Stimulated activated CD8-positive, alpha-beta memory T cell treated with anti-CD3 and anti-CD28 coated beads, Interleukin-4, amount 100 ng/mL, for 24 hours (primary cell): ENCODE measurements at places on chromosomes 5 and 9.
A peak's percentile ranks its signal among the peaks of the same experiment; 100 is the strongest.

DNA sequence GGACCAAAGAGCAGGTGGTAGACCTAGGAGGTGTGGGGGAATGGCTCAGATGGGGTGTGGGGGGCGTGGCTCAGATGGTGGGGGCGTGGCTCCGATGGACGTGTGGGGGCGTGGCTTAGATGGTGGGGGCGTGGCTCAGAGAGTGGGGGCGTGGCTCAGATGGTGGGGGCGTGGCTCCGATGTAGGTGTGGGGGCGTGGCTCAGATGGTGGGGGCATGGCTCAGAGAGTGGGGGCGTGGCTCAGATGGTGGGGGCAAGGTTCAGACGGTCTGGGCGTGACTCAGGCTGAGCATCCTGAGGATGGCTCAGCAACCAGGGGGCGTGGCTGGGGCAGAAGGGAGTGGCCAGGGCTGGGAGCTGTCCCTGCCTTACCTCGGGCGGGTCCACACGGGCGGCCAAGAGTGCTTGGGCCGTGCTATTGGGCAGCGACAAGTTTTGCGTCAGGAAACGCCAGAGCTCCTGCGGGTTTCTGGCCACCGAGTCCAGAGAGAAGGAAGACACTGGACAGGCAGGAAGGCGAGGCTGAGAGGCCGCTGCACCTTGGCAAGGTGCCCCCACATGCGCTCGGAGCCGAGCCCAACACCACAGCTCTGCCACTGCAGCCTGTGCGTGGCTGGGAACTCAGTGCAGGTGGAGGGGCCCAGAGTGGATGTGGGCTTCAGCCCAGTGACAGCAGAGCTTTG lies 5.9 kb downstream of the ABCA2 start:
- peak; percentile 67 for DNase-seq

DNA sequence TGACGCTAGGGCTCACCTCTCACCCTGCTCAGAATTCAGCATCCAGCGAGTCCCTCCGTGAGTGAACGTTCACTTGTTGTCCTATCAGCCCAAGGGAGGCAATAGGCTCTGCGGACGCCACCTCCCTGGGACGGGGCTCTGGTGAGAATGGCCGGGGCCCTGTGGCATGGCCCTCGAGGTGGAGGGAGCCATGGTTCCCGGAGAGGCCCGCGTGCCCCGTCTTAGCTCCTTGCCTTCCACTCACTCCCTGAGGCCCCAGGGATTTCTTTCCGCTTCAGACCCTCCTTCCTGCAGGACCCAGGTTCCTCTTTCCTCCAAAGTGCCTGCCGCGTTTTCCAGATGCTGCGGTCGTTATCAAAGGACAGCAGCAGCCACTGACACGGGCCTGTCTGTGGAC lies 21.5 kb downstream of the EXOC3 start:
- no peak for DNase-seq

- DNase-seq, result no peak
Measured at GRCh38 chr5:87321605-87322004, 53.9 kb downstream of the RASA1 start.

DNA sequence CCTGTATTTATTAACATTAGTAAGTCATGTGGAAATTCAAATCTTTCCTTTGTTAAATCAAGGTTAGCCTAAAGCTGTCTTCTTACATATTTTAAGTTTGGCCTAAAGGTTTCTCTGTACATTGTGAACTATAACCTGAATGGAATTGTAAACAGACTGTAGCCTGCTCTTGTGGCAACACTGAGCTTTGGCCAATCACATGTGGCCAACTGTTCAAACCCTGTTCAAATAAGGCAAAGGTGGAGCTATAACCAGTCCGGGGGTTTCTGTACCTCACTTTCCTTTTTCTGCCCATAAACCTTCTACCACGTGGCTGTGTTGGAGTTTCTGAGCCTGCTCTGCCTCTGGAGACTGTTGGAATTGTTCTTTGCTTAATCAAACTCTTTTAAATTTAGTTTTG lies 3.3 kb upstream of the HAPLN1 start:
- no peak for DNase-seq

- DNase-seq, result no peak
Measured at GRCh38 chr5:53219610-53220009, 110.1 kb upstream of the MOCS2 start.

GRCh38 chr5:27403243-27403882 lies 365.0 kb upstream of the CDH9 start:
- DNase-seq, result no peak

GRCh38 chr9:37364751-37365360 lies 57.6 kb upstream of the GRHPR start:
- DNase-seq, result no peak

DNA sequence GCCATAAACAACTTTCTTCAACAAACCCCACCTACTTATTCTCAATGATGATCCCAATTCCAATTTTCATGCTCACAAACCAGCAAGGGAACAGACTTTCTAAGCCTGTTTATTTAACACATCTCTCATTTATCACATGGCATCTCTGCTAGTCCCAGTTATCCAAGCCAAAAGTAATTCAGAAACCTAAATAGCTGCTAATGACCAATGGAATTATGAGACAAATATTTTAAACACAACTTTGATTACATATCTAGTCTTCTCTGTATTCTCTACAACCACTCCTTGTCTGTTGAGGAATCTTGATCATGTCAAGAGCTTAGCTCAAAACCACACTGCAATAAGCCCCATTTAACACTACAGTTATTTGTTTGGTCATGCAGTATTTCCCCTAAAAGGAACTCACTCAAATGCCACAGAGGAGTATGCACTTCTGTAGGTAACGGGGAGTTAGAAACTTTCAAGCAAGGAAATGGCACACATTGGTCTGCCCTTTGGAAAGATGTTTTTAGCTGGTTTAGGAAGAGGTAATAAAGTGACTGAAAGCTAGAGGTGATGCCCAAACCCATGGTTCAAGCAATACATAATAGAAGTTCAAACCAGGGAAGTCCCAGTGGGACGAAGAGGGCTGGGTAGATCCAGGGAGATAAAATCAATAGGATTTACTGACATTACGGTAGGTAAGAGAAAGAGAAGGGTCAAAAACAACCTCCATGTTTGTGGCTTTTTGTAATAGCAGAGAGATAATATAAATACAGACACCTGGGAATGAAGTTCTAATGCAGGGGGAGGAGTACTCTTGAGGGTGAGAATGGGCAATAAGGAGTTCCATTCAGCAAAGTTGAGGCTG lies 42.1 kb upstream of the HTR4 start:
- no peak for DNase-seq

DNA sequence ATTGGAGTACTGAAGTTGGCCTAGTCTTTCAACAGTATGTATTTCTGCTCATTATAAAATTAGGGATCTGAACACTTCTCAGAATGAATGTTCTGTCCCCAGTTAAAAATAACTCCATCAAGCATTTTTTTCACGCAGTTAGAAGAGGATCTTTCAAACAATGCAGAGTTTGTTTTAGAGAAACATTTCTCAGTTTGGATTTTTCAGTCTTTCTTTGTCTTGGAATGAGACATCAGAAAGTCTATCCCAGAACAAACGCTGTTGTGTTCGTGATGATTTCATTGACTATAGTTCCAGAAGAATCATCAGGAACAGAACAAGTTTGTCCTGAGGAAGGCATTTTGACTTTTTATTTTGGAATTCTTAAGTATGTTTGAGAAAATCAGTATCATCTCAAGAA lies 218.7 kb downstream of the ARRDC3 start:
- DNase-seq, result no peak

DNA sequence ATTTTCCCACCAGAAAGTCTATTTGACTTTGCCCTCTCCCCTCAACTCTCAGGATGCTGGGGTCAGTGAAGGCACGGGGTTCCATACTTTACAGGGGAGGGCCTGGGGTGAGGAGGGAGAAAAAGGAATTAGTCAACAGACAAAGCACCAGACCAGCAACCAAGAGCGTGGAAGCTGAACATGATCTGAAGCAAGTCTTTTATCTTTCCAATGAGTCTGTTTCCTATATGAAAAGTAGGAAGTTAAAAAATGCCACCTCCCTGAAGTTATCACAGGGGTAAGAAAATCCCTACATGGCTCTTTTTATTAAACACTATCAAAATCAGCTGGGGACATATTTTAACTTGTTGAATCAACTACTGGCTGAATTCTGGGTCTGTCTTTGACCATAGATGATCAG lies 337.0 kb downstream of the TRPM3 start:
- no peak for DNase-seq

DNA sequence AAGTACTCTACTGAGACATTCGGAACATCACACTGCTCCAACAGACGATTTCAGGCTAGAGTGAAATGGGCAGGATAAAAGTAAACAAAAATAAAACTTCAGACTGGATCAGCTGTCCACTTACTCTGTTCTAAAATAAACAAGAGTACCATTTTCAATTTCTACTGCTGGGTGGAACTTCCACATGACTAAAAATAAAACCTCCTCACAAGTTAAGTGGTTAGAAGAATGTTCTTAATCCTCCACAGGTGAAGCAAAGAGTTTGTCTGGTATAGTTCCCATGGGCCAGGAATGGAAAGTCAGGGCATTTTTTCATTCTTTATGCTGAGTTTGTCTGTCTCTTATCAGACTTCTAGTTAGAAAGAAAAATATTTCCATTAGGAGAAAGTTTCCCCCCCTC lies 15.7 kb downstream of the NUDT12 start:
- no peak for DNase-seq

- DNase-seq, result no peak
Measured at GRCh38 chr9:121989010-121989409, 104.1 kb downstream of the TTLL11 start.

GRCh38 chr5:151080613-151081430 lies at the start of gene TNIP1:
Gene TNIP1, minus strand, starts transcription at chr5:151081034. Its CDS starts 15,939 bp downstream, at chr5:151065095.
- peak; percentile 94 for DNase-seq

DNA sequence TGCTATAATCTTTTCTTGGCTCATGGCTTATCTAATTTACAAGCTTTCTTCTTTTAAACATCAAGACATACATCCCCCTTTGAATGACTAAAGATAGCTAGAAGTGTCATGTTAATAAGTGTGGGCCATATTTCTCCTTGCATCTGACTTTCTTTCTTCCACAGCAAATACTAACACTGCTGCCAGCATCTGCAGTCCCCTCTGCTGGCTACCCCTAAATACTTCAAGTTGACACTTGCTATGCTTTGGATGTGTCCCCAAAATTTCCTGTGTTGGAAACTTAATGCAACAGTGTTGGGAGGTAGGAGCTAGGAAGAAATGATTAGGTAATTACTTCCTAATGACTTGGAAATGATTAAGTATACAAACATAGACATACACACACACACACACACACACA lies 459.0 kb upstream of the ST8SIA4 start:
- no peak for DNase-seq

DNA sequence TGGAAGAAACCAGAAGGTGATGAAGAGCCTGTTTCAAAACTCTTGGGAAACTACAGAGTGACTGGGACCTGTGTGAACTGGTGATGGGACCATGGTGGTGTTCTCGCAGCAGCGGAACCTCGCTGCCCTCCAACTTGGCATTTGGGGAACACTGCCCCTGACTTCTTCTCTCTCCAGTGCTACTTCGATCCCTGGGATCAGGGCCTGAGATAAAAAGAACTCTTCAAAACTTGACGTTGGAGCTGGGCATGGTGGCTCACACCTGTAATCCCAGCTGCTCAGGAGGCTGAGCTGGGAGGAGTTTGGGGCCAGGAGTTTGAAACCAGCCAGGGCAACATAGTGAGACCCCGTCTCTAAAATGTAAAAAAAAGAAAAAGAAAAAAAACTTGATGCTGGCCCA lies 18.1 kb downstream of the PITX1 start:
- DNase-seq, result no peak

GRCh38 chr9:126490214-126490631 lies 123.5 kb upstream of the LMX1B start:
- DNase-seq, result no peak

- DNase-seq, result no peak
Measured at GRCh38 chr5:11292648-11293356, 531.8 kb upstream of the DAP start.

DNA sequence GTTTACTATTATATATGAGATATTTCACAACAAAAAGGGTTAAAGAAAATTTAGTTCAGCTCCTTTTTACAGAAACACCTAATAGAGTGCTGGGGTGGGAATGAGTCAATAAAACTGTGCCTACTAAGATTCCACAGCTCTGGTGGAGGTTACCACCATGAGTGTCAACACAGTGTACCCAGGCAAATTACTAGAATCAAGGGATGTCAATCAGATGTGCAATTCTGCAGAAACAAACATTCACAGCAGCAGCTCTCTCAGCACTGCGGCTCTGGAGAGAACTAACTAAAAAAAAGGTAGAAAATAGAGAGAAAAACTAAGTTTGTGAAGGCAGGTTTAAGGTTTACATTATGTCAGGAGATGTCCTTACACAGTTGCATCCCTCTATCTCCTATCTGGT lies 1313.0 kb downstream of the MAT2B start:
- no peak for DNase-seq

DNA sequence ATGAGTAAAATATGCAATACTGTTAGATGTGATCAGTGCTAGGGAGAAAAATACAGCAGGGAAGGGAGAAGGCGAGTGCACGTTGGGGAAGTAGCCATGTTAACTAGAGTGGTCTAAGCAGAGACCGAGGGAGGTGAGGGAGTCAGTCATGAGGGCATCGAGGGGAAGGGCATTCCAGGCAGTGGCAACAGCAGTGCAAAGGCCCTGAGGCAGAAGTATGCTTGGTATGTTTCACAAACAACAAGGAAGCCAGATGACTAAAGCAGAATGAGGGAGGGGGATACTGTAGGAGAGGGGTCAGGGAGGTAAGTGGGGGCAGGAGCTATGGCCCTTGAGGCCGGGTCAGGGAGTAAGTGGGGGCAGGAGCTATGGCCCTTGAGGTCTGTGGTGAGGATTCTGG lies 123.3 kb upstream of the BOD1 start:
- no peak for DNase-seq

DNA sequence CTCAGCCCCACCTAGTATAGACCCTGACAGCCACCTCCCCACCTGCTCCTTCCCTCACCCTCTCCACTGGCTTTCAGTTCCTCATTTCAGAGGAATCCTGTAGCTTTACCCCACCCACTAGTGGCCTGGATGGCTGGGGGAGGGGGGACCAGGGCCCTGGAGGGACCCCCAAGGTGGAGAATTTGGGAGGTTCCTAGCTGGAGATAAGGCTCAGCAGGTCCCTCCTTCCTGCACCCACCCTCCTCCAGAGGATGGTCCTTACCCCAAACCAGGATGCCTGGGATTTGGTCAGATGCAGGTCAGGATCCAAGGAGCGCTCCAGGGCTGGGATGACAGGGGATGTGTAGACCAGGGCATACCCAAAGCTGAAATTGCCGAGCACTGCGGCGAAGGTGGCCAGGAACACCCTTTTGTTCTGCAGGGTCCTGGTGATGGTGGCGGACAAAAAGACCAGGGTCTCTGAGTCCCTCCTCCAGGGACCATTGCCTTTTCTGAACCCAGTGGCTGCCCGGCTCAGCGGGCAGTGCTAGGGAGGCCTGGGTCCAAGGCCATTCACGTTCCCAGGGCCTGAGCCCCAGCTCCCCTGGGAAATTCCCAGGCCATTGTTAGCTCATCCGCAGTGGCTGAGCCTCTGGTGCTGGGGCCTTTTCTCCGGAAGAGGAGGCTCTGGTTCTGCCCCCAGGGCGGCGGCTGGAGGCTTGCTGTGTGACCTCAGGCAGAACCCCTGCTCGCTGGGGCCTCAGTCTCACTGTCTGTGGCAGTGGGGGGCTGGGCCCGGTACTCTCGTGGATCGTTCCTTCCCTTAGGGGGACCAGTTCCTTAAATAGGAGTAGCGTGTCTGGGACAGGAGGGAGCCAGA lies 678 bp downstream of the SLC2A6 start:
- DNase-seq, result no peak
